ENCODE measurements at places on chromosomes 16 and 17.

GRCh38 chr17:2610195-2611175, 17.0 kb downstream of the PAFAH1B1 start:
- no peak for DNase-seq

- DNase-seq = no peak
Measured at GRCh38 chr17:45380991-45381390, 51.7 kb downstream of the ARHGAP27 start.

GRCh38 chr16:68397710-68398201, 50.6 kb downstream of the SMPD3 start:
- DNase-seq = no peak

GRCh38 chr17:74270333-74270732, 3.7 kb upstream of the DNAI2 start:
- no peak for DNase-seq

DNA sequence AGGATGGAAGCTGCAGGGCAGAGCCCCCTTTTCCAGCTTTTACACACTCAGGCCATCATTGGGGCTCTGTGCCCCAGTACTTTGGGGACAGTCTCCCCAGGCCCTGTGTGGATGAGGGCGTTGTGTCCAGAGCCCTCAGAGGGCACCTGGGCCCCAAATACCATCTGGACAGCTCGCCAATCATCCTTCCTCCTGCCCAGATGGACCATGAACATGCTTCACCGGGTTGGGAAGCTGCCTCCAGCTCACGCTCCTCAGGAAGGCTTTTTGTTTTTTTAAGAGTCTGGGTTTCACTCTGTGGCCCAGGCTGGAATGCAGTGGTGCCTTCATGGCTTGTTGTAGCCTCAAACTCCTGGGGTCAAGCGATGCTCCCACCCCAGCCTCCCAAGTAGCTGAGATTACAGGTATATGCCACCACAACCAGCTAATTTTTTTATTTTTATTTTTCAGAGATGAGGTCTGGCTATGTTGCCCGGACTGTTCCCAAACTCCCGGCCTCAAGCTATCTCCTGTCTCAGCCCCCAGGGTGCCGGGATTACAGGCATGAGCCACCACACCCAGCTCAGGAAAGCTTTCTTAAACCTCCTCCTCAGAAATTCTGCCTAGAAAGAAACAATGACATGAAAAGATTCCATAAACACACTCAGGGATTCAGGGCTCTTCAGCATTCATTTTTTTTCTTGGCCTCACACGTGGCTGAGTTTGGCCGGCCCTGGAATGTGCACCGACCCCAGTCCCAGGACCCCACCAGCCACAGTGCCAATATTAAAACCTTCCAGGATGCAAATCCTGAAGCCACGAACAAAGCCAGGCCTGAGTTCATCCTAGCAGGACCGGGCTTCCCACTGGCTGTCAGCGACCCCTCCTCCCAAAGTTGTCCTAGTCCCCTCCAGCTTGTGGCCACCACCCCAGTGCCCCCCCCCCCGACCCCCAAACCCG, 27.4 kb upstream of the ZNF423 start:
- DNase-seq = no peak

DNA sequence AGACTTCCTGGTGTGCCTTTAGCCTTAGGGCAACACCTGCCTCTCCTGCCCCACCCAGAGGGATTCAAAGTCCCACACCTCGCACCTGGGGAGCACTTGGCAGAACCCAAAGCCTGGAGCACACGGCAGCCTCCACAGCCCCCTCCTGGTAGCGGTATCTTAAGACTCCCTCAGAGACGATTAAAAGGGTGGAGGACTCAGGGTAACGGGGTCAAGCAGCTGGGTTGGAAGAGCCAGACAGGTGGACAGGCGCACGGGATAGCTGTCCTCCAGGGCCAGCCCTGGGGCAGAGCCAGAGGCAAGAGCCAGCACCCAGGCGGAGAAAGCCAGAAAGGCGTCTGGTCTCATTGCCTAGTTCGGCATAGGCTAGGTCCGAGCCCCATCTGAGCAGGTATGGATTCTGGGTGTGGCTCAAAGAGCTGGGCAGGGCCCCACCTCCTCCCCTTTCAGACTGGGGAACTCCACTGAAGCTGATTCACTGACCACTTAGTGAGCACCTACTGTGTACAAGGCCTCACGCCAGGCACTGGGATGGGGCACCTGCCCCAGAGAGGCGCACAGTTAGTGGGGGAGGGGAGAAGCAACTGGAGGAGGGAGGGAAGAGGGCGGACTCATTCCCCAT, 55.0 kb upstream of the MEAK7 start:
- no peak for DNase-seq

DNA sequence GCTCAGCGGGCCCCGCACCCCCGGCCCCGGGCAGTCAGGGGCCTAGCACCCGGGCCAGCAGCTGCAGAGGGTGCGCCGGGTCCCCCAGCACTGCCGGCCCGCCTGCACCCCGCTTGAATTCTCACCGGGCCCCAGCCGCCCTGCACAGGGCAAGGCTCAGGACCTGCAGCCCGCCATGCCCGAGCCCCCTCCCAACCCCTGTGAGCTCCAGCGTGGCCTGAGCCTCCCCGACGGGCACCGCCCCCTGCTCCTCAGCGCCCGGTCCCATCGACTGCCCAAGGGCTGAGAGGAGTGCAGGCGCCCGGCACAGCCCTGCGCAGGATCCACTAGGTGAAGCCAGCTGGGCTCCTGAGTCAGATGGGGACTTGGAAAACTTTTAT, 1.7 kb upstream of the BRCA1 start:
- DNase-seq = no peak

DNA sequence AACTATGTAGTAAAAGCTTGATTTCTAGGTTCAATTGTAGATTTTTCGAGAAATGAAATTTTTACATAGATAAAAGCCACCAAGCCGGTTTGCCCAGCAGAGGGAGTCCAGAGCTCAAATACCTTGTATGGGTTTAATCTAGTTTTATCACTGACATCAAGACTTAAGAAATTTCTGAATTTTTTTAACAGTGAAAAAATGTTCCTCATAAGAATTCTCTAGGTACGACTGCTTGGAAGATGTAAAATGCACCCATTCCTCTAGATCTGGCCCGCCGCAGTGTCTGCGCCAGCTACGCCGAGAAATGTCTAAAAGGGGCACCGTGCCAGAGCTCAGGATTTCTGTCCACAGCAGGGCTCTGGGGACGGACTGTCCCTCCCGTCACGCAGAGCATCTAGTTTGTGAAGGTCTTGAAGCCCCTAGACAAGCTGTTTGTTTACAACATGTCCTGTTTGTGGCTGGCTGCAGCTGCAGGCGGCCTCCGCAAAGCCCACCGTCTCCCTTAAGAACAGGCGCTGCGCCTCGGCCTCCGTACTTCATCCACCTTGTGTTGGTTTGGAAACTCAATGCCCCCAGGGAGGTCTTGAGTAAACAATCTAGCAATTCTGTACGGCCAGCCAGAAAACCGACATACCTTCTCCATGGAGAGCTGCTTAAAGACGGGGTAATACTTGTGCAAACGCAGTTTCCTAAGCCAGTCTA, 24.8 kb downstream of the MAP1LC3B start:
- DNase-seq = peak; percentile 47

DNA sequence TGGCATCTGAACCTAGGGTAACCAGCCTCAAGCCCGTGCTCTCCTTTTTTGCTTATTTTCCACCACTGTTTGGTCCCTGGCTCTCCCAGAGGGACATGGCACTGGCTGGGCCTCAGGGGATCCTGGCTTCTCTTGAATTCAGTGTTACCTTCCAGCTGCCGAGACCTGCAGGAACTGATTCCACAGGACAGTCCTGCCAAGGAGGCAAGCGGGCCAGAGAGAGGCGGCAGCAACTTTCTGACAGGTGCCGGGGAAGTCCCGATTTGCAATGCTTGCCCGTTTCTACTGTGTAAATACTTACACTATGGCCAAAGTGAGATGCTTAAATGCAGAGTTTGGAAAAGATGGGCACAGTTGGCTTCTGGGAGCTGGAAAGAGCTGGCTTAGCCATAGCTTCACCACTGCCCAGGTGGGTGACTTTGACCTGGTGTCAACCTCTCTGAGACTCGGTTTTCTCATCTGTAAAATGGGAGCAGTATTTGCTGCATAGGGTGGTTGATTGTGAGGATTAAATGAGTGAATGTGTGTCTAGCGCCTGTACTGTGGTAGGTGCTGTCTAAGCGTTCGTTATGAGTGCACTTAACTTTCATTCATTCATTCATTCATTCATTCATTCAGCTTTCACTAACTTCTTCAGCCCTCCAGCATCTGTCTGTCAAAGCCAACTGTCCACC, 124.9 kb downstream of the CMIP start:
- DNase-seq = no peak

DNA sequence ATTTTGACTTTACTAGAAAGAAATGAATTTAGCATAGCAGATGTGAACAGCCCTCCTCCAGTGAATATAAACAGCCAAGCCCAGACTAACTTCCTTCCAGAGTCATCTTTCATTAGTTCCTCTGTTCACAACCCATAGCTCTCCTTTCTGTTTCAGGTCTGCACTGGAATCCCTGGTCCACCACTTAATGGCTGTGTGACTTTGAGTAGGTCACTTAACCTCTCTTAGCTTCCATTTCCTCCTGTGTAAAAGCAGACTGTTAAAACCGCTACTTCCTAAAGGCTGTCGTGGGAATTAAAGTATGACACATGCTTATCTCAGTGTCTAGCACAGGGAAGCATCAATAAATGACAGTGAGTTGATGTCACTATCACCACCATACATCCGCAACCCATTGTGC, 7.5 kb downstream of the SLC6A4 start:
- no peak for DNase-seq

- no peak for DNase-seq
Measured at GRCh38 chr17:67911059-67911782, 85.0 kb downstream of the C17orf58 start.

GRCh38 chr17:32498391-32498790, 11.6 kb downstream of the CDK5R1 start:
- DNase-seq = no peak

GRCh38 chr17:48671697-48672171, 45.6 kb upstream of the HOXB9 start:
- DNase-seq = peak; percentile 73

- DNase-seq = no peak
Measured at GRCh38 chr17:539066-539465, 175.6 kb downstream of the VPS53 start.

DNA sequence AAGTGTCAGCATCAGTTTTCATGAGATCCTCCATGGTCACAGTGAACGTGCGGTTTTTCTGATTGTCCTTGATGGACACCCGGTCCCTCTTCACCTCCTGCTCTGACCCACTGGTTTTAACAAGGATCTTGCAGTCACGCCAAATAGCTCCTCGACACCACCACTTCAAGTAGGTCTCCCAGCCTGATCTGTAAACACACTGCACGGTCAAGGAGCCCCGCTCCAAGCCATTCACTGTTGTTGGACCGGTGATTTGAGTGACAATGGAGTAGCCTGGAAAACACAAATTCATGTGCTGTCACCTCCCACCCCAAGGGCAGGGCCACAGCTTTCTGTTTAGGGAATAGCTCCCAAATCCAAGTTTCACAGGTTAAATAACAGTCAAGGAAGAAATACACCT, 8.2 kb downstream of the CD300LF start:
- DNase-seq = no peak

GRCh38 chr16:55710466-55710865, 54.7 kb downstream of the SLC6A2 start:
- DNase-seq = no peak

GRCh38 chr17:7132511-7133094, 18.0 kb upstream of the ASGR2 start:
- no peak for DNase-seq

DNA sequence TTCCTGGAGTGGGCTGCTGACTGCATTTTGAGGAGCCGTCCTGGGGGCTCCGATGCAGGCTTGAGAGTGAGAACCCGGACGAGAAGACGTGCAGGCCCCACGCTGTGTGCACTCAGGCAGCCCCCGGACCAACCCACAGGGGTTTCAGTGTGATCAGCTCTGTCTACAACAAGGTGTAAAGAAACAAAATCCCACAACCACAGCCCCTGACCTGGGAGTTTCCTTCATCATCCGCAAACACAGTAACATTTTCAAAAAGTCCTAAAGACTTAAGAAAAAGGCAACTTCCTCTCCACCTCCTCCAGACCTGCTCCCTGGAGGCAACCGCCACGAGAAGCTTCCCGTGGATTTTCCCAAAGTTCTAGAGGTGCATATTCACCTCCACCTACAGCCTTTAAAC, 15.4 kb upstream of the MEAK7 start:
- no peak for DNase-seq

DNA sequence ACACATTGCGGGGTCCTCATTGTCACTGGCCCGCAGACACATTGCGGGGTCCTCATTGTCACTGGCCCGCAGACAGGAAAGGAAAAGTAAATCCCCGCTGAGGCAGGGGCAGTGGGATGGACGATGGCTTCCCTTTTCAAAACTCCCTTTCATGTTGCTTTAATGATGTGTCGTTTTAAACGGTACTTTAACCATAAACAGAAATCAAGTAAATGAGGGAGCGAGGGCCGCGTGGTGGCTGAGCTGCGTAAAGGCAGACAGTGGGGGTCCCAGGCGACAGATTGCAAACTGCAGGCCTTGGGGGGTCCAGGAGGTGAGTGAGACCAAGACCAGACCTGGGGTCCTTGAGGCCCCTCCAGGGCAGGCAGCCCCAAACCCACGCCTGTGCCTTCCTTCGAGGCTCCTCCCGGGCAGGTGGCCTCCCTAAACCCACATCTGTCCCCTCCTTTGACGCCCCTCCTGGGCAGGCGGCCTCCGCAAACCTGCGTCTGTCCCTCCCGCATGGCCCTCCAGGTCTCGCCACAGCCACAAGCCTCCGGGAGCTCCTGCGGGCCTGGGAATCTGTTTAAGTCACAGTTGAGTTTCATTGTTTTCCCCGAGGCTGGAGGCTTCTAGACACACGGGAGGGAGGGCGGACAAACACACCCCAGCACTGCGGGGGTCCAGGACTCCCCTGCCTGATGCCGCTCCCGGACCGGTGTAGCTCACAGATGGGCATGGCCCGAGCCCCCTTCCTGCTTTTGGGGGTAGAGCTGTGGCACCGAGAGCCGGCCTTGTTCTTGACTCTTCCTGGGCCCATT, 7.3 kb downstream of the PIEZO1 start:
- no peak for DNase-seq

DNA sequence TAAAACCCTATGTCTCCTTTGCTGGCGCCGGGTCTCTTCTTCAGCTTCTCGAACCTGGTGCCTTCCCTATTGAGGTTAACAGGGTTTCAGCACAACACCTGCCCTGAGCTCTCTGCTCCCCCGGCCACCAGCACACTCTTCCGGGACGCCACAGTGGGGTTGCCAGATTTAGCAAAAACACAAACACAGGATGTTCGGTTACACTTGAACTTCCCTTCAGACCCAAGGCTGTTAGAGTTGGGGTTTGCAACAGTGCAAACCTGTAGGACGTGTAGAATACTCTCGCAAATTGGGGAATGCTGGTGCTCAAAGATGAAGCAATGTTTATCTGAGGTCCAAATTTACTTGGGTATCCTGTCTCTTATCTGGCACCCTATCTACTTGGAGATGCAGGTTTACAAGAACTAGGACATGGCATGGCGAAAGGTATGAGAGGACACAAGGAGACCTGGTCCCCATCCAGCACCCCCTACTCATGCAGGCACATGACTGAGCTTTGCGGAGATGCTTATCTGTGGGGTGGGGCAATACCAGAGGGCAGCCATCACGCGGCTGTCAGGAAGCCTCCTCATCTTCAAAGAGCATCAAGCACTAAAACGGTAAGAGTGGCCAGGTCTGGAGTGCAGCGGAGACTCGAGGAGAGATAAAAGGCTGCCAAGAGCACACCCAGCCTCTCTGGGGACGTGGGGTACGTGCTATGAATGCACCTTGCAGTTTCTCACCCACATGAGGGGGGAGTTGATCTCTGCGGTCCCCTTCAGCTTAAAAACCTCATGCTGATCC, 52.8 kb downstream of the SDK2 start:
- DNase-seq = no peak

GRCh38 chr17:7589891-7590691, at the start of gene SOX15:
TSS of gene SOX15 (minus strand) at chr17:7590094. CDS start at chr17:7589676, 418 bp downstream.
- DNase-seq = peak; percentile 90

- peak; percentile 28 for DNase-seq
Measured at GRCh38 chr17:8753976-8754440, 4.3 kb downstream of the SPDYE4 start.
